Astrocyte of the spinal cord (primary cell): ENCODE measurements at places on chromosomes 7 and 10.
A peak's percentile ranks its signal among the peaks of the same experiment; 100 is the strongest.

DNA sequence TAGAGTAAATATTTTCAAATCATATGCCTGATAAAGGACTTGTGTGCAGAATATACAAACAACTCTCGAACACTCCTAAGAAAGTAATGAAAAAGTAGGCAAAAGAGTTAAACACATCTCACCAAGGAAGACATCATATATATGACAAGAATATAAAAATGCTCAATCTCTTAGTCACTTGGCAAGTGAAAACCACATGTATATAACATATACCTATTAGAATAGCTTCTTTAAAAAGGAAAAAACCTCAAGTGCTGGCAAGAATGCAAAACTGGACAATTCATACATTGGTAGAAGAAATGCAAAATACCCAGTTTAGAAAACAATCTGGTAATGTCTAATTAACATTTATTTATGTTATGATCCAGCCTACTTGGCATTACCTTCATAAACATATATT, 146.6 kb upstream of the DGKB start:
- DNase-seq = no peak

DNA sequence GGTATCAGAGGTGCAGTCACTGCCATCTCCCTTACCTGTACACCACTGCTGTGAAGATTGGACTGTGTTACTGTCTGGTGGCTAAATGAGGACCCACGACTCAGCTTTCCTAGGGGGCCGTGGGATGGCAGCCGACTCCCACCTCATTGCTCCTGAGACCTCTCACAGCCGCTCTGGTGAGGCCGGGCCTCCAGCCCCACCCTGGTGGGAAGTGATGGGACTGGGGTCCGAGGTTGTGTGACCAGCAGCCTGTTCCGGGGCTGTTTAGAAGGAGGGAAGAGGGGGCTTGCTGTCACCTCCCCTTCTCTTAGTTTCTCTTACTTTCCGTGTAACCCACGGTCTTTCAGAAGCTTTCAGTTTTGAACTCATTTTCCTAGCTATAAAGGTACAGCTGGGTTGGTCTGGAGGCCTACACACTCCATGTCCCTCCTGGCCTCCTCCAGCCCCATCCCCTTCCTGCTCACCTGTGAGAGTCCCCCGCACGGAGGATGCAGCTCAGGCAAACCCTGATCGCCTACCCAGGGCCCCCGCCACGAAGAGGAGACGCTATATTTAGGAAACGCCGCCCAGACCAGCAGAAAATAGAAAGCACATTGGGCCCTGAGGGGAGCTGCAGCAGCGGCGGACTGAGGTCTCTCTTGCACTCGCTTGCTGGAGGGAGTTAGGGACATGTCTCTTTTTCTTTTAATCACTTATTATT, 4.6 kb downstream of the EMX2 start:
- DNase-seq = no peak

DNA sequence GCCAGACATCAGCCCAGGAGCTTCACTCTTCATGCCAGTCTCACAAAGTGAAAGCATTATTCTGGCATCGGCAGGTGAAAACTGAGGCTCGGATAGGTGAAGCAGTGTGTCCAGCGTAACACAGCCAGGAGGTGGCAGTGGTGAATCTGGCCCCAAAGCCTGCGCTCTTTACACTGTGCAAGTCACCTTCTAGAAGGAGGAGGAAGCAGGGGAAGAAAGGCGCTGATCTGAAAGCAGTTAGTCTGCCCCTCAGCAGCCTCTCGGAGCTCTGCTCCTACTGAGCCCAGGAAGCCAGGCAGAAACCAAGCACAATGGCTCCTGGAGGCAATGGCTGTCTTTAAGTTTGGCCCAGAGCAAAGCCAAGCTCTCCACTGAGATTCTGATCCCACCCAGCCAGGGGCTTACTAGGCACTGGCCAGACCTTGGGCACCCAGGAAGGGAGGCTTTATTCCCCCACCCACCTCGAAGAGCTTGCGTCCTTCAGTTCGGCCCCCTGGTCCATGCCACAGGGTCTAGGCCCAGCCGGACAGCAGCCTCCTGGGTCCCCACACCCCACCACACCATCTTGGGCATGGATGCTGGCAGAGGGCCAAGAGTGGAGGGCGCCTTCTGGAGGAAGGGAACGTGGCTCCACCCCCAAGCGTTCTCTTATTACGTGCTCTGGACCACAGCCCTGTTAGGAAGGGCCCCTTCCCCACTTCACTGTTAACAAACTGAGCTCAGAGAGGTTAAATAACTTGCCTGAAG, 104.5 kb downstream of the GRID1 start:
- DNase-seq = no peak

DNA sequence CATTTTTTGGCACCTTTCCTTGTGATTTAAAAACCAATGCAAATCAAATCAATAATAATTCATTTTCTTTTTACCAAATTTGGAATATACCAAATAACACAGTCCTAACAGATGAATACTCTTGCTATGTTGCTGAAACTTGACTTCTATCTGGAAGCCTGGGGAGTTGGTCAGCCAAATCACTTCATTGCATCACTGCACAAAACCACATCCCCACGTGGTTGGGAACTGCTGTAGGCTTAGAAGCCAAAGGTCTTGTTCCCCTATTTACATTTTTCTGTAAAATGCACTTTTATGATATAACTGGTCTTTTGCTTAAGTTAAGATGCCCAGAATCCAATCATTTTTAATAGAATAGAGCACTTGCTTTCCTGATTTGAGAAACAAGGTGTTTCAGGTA, 15.2 kb downstream of the GPR85 start:
- peak; percentile 34 for DNase-seq

DNA sequence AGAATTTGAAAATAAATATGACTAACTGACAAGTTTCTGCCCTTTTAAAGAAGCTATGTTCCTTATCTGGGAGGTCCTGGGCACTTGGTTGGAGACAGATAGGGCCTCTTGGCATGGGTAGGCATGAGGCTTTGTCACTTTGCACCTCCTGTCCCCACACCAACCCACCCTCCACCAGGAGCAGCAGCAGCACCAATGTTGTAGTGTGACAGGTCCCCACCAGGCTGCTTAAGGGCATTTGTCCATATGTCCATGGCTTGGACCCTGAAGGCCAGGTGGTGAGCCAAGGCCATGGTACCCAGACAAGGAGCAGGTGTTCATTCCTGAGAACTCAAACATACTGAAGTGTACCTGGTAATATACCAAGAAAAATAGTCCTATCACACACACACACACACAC, 629.1 kb downstream of the ACTR3B start:
- no peak for DNase-seq

DNA sequence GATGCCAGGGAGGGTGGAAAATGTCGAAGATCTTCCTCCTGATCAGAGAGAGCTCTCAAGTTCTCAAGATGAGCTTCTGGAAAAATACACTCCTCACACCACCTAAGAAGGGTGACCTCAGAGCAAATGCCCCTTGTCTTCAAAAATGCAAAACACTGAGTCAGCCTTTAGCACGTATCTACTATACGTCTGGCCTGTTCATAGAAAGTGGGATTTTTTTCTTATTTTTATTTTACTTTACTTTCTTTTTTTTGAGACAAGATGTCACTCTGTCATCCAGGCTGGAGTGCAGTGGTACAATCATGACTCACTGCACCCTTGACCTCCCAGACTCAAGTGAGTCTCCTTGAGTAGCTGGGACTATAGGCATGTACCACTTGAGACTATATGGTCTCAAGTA, 57.1 kb downstream of the AFAP1L2 start:
- DNase-seq = peak; percentile 65
